CD4-positive, alpha-beta T cell (primary cell): ENCODE measurements at places on chromosomes 2 and 18. TPM values are rescaled to one million over a fixed set of nuclear protein-coding genes. Genes with fewer than 3 reads are reported as not detected.

DNA sequence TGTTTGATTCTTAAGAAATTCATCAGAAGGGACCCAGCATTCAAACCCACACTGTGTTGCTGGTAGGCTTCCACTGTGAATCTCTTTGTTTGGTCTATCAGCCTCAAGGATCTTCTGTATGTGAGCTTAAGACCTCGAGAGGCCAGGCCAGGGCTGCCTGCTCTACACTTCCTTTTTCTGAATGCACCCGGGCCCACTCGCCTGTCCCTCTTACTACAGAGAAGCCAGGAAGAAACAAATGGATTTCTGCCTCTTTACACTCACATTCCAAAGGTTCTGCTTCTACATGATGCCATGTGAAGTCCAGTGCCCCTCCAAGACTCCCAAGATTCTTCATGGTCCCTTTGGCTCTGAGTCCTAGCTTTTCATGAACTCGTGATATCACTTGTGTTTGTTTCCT, 25.4 kb upstream of the MRPL19 start:
- DNase-seq: no peak

- DNase-seq: no peak
Observed at GRCh38 chr2:129479892-129480291, 499.6 kb upstream of the RAB6C start.

- no peak for DNase-seq
Observed at GRCh38 chr2:178829299-178829960, 22.2 kb upstream of the TTN start.

- DNase-seq: no peak
Observed at GRCh38 chr2:233209533-233210171, 41.8 kb upstream of the ATG16L1 start.

DNA sequence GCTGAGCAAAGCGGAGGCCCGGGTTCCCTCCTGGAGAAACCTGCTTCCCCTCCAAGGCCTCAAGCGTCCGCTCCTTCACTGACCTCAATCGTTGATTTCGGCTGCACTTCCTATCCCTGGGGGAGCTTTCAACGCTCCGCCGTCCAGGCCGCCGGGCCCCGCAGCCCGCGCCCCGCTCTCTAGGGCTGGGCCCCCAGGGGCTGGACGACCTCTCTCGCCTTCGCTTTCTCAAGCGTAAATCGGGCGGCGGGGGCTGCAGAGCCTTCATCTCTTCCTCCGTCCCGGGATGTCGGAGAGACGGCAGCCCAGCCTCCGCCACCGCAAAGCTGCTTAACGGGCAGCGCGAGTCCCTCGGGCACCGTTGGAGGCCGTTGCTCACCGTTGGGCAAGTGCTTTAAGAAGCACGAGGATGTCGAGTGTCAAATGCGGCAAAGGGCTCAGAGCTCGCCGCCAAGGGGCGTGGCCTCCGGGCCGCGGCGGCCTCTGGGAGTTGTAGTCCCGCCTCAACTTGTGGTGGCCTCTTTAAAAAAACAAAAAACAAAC, 8.5 kb downstream of the HES6 start:
- peak; percentile 76 for DNase-seq

DNA sequence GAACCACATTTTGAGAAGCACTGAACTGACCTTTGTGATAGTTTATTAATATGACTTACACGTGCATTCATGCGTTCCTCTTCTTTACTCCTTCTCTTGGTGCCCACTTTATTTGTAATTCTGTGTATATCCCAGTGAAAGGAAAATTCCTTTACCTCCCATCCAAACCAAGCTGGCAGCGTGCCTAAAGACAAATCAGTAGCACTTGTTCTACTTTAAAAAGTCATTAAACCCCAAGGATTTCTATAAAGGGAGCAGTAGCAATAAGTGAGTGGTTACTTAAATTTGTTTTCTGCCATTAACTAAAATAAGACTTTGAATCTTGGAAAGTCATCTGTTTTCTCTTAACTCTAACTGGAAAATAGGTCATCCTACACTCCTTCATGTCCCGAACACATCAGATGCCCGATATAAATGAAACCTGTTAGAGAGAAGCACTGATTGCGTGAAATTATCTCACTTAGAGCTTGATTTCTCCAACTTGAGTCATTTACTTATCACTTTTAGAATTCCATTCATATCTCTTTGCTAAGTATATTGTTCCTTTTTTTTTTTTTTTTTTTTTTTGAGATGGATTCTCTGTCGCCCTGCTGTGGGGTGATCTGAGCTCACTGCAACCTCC, 10.7 kb downstream of the PIK3C3 start:
- DNase-seq: no peak

Gene SPATA3
- not detected for total RNA-seq

DNA sequence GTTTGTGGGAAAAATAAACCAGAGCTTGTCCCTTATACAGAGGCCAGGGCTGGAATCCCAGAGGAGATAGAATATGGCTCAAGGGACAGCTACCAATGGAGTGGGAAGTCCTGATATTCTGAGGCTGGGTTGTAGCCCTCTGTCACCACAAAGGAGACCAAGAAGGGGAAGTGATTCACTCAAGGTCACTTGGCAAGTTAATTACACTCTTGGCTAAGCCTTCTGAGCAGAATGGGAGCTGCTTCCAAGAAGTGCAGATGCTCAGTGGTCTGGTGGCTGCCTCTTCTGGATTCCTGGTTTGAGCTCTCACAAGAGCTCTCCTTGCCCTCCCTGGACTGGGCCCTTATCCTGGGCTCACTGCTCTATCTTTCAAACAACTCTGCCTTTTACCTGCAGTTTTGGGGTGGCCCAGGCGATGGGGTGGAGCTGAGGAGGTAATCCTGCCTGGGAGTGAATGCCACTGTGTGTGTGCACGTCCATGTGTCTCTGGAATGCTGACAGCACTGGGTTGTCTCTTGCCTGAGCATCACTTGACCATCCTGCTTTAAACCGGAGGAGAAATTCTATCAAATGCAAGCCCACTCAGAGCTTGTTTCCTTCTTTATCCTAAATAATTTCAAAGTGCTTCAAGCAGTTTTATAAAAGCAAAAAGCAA, 168.2 kb downstream of the KCNS3 start:
- no peak for DNase-seq

GRCh38 chr18:33838054-33838453, 260.0 kb downstream of the ASXL3 start:
- no peak for DNase-seq

Gene LYG1
- total RNA-seq: 1.3 TPM

- no peak for DNase-seq
Observed at GRCh38 chr2:23053601-23054000, 331.4 kb upstream of the KLHL29 start.

GRCh38 chr2:133557614-133558013, 10.6 kb downstream of the NCKAP5 start:
- DNase-seq: no peak

Gene VIT
- total RNA-seq: not detected

DNA sequence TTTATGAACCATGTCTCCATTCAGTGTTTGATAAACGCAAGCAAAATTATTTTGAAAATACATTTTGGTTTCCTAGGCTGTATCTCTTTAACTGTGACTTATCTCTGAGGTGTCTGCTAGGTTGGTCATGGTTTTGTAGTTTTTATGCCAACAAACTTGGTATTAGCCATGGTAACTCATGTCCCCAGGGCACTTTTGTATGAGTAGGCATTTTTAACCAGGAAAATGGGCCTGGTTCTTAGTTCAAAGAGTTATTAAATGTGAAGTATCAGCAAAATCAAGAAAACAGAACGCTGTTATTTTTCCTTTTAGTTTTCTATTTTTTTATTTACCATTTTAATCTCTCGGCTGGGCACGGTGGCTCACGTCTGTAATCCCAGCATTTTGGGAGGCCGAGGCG, 179.3 kb upstream of the LHCGR start:
- no peak for DNase-seq

- DNase-seq: no peak
Observed at GRCh38 chr2:138137949-138138348, 173.7 kb downstream of the HNMT start.

DNA sequence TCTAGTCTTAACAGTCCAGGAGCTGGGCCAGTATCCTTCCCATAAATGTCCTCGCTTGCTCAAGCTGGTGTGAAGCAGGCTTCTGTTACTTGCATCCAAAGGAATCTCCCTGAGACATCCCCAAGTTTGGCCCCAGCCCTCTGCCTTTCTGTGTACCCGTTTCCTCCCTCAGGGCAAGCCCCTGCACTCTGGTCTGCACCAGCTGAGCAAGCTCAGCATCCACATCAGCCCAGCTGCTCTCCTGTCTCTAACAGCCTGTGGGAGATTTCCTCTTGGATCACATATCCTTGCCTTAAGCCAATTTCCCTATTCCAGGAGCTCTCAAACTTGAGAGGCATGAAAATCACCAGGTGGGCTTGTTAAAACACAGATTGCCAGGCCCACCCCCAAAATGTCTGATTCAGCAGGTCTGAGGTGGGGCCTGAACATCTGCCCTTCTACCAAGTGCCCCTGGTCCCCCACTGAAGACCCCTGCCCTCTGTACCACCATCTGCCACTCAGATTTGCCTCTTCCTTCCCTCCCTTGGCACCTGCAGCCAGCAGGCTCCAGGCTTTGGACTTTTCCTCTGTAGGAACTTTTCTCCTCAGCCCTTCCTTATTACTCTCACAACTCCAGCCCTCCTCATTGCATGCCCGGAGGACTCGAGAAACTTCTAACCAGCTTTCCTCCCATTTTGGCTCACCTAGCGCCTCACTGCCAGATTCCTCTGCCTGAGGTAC, 32.1 kb downstream of the REEP1 start:
- DNase-seq: no peak

DNA sequence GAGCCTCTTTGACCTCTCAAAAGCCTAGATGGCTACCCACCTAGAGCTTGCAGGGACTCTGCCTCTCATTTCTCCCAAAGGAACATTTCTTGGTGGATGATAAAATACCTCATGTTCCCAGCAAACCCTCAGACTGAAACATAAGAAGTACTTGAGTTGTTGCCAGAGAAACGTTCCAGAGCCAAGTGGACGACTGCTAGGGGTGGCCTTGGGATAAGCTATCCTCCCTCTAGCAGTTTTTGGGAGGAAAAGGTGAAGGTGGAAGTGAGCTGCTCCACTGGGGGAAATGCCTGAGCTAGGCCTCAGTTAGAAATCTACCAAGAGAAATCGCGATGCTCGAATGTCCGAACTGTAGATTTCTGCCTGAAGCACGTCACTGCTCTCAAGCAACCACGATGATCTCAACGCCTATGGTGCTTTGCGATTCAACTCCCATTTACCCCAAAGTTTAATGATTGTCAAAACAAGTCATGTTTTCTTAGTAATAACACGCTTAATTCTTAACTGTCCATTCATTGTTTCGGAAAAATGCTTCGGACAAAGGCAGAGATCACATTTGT, 91.5 kb downstream of the CCBE1 start:
- DNase-seq: no peak

DNA sequence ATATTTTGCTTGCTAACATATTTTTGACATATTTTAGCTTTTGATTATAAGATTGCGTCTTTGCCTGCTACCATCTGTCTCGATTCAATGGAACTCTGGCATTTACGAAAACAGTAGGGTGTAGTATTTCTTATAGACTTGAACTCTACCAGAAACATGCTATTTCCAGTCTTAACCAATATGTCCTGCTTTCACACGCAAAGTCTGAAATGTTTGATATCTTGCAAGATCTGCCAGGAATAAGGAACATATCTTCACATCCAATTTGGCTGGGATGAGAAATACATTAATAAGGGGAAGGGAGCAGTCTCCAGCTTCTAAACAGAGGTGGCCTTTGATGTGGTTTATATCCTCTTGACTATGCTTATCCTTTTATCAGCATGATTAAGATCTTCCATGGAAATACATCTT, 299.4 kb downstream of the ZNF521 start:
- no peak for DNase-seq

- peak; percentile 24 for DNase-seq
Observed at GRCh38 chr2:151632993-151633565, 101.2 kb downstream of the NEB start.

DNA sequence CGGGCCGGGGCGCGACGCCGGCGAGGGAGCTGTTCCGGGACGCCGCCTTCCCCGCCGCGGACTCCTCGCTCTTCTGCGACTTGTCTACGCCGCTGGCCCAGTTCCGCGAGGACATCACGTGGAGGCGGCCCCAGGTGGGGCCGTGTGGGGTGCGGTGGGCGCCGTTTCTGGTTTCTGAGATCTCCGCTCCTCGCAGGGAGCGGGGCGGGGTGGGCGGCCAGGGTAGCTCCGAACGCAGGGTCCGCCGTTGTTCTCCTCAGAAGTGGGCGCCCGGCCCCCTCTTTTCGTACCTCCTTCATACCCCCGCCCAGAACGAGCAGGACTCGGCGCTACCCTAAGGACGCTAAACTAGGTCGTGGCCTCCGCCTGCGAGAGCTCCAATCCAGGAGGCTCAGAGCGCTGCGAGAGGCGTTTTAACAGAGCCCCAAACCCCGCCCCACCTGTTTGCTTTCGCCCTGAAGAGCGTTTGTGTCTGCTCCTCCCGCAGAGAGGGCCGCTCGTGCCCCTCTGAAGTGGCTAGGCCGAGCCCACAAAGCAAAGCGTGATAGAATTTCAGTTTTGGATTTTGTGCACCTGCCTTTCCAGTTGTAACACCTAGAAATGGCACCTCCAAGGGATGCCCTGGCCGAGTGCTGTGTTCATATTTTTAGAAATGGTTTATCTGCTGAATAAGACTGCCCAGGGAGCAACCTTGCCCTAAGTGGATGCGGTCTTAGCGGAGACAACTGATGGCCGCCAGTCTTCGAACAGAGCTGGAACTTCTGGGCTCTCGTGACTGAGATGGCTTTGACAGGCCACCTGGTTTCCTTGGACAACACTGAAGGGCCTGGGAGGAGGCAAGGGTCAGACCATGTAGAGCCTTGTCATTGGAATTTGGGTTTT, 626 bp downstream of the CAPN10 start:
- DNase-seq: peak; percentile 61

GRCh38 chr18:54030434-54030833, 194.0 kb downstream of the MBD2 start:
- DNase-seq: no peak

DNA sequence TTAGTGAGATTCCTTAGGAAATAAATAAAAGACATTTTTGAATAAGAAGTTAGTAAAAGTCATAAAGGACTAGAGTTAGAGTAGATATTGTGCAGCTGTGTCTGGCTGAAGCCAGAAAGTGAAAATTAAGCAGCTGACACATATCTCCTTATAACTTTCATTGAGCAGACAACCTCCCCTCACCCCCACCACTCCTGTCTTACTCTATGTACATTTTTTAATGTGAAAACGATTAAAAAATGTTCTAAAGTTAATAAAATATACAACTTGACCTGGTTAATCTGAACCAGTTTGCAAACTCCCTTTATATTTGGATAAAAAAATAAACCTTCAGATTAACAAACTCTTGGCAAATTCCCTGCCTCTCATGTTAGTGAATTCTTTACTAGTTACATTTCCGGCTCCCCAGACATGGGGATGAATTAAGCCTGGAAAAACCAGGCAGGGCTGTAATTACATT, 462.8 kb downstream of the MEIS1 start:
- no peak for DNase-seq

DNA sequence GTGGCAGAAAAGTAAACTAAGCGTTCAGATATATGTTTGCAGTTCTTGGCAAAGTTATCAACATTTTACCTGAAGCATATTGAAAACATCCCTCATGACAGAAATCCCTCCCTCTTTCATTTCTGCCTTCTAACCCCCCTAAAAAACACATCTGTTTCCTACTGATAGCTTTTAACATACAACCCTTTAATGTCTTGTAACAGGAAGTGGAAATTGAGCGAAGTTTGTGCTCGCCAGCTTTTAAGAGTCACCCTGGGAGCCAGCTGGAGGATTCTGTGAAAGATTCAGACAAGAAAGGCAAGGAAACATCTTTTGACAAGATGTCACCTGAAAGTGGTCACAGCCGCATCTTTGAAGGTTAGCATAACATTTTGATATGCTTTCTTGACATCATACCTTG, 247.4 kb downstream of the XIRP2 start:
- no peak for DNase-seq
